ENCODE measurements at places on chromosomes 3 and 15.

DNA sequence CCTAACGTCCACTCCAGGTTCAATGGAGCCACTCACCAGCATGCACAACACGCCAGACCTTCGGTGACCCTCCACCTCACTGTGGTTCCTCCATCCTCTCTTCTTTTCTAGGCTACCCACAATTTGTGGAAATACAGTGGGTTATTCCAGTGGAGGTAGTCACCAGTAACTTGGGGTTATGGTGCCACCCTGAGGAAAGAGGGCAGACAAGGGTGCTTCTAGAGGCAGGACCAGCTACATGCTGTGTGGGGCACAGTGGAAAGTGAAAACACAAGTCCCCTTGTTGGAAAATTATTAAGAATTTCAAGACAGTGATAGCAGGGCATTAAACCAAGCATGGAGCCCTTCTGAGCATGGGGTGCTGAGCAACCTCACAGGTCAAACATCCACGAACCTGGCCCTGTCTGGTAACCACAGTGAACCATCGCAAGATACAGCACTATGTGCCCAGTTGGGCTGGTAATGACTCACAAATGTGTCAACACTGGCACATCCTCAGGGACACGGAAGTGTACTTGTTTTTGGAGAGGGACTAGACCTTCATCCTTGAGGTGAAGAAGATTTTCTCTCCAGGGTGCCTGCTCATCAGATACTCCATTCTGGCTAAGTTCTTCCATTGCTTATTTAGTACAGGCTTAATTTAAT, 166.7 kb downstream of the STT3B start:
- DNase-seq: no peak

GRCh38 chr3:38127611-38128302, 9.2 kb downstream of the ACAA1 start:
- no peak for DNase-seq

DNA sequence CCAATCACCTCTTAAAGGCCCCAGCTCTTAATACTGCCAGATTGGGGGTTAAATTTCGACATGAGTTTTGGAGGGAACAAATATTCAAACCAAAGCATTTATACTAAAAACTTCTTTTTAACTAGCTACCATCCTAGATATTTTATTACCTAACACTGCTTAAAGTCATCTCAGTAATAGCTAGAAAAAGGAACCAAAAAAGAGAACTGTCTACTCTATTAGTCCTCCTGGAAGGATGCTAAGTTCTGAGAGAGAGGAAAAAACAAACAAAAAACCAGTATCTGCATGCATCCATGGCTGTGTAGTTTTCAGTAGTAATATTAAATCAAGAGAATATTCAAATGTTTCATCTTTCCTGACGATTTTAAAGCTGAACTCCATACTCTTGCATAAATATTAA, 5.8 kb downstream of the CPOX start:
- no peak for DNase-seq

DNA sequence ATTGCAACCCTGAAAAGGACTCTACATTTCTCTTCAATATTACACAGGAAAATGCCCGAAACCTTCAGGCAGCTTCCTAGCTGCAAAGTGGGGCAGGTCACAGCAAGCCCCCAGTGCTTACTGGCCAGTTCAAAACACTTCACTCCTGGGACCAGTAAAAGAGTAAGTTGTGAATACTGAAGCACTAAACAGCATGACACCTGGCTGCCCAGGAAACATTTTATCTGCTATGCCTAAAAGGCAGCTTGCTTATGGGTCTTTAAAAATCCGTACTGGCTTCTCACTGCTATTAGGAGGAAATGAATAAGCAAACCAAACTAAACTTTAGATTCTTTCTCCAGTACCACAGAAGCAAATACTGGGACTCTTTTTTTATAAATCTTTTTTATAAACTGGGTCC, 457.9 kb upstream of the ALCAM start:
- no peak for DNase-seq

Measured in GM04503 (cell line).